Activated naive CD4-positive, alpha-beta T cell treated with Interleukin-2 at 50 U/mL for 16 hours (primary cell): ENCODE measurements at places on chromosomes 4 and X.

DNA sequence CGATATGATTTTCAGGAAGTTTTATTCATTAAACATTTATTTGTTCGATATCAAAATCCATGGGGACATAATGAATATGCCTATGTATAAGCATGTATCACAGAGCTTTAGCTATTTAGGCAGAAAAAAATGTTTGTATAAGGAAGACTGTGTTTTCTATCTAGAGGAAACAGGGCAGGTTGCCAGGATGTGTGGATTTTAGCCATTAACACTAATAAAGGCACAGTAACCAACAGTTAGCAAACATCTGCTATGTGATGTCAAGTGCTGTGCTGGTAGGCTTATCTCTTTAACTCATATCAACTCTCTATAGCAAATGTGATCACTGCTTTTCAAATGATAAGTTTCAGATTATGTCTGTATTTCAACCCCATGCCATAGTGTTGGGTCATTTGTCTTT is 708.9 kb upstream of the HS3ST1 start:
- DNase-seq: no peak

- DNase-seq: peak; percentile 20
Measured at GRCh38 chrX:110992611-110993010, 103.4 kb upstream of the PAK3 start.

DNA sequence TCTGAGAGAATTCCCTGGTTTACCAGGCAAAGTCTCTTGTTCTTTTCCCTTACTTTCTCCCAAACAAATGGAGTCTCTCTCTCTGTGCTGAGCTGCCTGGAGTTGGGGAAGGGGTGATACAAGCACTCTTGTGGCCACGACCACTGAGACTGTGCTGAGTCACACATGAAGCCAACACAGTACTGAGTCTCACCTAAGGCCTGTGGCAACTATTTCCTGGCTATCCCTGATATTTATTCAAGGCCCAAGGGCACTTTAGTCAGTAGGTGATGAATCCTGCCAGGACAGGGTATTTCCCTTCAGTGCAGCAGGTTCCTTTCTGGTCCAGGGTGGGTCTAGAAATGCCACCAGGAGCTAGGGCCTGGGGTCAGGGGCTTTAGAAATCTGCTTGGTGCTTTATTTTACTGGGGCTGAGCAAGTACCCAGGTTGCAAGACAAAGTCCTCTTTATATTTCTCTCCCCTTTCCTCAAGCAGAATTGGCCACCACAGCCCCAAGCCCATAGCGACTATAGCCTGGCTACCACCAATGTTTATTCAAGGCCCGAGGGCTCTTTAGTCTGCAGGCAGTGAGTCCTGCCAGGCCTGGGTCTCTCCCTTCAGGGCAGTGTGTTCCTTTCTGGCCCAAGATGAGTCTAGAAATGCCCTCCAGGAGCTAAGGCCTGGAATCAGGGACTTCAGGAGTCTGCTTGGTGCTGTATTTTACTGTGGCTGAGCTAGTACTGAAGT is 10.5 kb downstream of the ARL13A start:
- no peak for DNase-seq

- no peak for DNase-seq
Measured at GRCh38 chrX:38150993-38151392, 69.7 kb downstream of the SRPX start.

DNA sequence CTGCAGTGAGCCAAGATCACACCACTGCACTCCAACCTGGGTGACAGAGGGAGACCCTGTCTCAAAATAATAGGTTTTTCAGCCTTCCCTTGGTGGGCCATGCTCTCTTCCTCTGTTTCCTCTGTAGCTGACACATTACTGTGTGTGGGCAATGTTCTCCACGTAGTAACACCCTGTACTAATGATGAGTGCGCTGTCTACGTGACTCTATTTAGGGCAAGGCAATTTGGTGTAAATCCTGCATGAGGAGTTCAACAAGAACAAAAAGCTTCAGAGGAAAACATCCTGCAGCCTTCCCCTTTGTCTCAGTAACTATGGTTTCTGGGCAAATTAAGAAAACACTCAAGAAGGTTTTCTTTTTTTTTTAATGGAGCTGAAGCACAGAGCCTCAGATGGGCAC is 24.4 kb upstream of the JAKMIP1 start:
- DNase-seq: no peak

DNA sequence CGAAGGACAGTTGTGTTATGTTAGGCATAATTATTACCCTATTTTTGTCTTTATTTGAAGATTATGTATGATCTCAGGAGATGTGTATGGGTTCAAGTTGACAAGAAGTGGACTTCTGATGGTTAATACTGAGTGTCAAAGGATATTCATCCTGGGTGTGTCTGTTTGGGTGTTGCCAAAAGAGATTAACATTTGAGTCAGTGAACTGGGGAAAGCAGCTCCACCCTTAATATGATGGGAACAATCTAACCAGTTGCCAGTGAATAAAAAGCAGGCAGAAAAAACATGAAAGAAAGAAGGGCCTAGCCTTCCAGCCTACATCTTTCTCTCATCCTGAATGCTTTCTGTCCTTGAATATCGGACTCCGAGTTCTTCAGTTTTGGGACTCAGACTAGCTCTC is 332.6 kb downstream of the DTHD1 start:
- DNase-seq: no peak

- DNase-seq: peak; percentile 78
Measured at GRCh38 chr4:122716825-122717448, 15.6 kb upstream of the BBS12 start.

DNA sequence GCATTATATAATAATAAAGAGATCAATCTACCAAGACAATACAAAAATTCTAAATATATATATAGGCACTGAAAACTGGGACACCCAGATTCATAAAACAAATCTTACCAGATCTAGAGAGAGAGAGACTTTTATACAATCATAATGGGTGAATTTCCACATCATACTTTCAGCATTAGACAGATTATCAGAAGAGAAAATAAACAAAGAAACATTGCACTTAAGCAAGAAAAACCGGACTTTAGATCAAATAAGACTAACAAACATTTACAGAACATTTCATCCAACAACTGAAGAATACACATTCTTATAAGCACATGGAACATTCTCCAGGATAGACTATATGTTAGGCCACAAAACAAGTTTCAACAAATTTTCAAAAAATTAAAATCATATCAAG is 245.1 kb downstream of the INPP4B start:
- no peak for DNase-seq

- DNase-seq: no peak
Measured at GRCh38 chrX:110341189-110342035, 17.2 kb upstream of the RTL9 start.

DNA sequence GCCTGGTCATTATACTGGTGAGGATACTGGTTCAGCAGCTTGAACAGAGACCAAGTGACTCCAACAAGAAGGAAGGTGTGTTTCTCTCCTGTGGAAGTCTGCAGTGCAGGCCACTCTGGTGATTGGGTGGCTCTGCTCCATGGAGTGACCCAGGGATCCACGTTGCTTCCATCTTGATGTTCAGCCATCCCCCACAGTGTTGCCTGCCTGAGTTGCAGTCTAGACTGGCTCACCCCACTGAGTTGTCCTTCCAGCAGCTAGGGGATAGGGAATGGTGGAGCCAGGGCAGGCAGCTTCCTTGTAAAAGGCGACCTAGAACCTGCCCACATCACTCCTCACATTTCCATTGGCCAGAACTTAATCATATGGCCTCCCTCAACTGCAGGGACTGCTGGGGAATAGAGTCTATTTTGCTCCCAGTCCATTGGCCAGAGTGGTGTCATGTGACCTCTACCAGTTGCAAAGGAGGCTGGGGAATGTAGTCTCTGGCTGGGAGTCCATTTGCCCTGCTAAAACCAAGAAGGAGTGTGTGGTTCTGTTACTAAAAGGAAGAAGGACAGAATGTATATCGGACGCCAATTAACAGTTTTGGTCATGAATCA is 8.0 kb downstream of the MAN2B2 start:
- DNase-seq: no peak

- no peak for DNase-seq
Measured at GRCh38 chrX:72060196-72060920, 71.4 kb downstream of the RTL5 start.

- DNase-seq: no peak
Measured at GRCh38 chr4:168199260-168199957, 107.1 kb downstream of the ANXA10 start.
